Occipital lobe (tissue), 3 donors: ENCODE measurements at places on chromosomes 2 and 18.
A peak's percentile ranks its signal among the peaks of the same experiment; 100 is the strongest.

DNA sequence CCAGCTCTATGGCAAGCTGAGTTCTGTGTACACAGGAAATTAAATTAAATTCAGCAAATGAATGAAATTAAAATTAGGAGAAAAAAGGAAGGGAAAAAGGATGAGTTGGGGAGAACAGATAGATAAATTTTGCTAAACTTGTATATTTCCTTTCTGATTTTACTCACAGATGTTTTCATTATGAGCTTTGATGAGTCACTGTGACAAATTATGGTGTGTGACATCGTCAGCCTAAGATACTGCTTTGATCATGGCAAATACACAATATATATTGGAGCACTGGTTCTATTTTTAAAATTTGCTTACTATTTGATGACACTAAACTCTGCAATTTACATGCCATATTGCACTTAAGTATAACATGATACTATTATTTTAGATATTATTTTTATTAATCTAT is 464.6 kb upstream of the SPHKAP start:
- no peak for DNase-seq

- no peak for DNase-seq
Observed at GRCh38 chr2:147076634-147077033, 768.2 kb upstream of the ACVR2A start.

- no peak for DNase-seq
Observed at GRCh38 chr2:39154944-39155343, 34.1 kb upstream of the SOS1 start.

- DNase-seq: no peak
Observed at GRCh38 chr2:132871831-132872230, 201.8 kb upstream of the LYPD1 start.

DNA sequence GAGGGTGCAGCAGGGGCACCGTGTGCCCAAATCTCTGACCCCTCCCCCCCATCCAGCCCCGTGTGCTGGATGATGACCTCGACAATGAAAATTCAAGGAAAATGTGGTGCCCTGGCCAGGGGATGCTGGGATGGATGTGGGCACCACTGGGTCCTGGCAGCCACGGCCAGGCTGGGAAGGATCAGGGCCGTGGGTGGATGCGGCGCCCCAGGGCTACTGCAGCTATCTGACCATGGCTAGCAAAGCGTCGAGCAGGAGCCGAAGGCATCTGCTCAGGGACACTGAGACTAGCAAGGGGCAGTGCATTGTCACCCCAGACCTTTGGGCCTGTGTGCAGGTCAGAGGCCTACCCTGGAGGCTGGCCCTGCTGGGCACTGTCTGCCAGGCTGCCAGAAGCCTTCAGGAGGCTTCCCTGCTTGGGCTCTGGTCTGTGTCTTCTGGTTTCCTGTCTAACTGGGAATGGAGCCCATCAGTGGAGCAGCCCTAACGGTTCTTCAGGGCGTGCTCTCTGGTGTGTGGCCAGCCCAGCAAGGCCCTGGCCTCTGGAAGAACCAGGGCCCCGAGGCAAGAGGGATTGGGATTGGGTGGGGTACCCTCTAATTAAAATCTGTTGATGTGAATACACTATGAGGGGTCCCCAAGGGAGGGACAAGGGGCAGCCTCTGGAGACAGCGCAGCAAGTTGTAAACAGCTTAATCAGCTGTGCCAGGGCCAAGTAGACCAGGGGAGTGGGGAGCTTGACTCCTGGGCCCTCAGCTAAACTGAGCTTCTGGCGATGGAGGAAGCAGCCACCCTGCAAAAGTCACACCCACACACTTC is 98.0 kb downstream of the STPG4 start:
- no peak for DNase-seq

GRCh38 chr2:157813467-157813866 is 62.7 kb downstream of the ACVR1 start:
- DNase-seq: no peak

DNA sequence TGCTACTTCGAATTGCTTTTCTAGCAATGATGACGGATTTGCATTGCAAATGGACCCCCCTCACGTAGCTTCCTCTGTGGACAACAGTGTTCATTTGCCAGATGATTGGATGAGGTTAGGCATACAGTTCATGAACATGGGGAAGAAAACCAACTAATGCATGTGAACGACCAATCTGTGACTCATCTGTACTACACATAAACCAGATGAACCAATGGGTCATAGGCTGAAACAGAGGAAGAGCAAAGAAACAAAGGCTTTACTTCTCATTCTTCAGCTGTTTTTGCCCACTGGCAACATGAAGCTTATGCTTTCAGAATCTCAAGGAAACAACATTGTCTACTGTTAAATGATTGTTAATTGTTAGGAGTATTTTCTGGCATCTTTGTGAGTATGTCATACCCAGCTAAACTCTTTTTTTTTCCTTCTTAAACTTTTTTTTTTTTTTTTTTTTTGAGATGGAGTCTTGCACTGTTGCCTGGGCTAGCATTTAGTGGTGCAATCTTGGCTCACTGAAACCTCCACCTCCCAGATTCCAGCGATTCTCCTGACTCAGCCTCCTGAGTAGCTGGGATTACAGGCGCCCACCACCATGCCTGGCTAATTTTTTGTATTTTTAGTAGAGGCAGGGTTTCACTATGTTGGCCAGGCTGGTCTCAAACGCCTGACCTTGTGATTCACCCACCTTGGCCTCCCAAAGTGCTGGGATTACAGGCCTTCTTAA is 35.5 kb downstream of the EFEMP1 start:
- DNase-seq: no peak

- DNase-seq: peak; percentile 23
Observed at GRCh38 chr2:120287183-120288015, 34.7 kb downstream of the RALB start.

DNA sequence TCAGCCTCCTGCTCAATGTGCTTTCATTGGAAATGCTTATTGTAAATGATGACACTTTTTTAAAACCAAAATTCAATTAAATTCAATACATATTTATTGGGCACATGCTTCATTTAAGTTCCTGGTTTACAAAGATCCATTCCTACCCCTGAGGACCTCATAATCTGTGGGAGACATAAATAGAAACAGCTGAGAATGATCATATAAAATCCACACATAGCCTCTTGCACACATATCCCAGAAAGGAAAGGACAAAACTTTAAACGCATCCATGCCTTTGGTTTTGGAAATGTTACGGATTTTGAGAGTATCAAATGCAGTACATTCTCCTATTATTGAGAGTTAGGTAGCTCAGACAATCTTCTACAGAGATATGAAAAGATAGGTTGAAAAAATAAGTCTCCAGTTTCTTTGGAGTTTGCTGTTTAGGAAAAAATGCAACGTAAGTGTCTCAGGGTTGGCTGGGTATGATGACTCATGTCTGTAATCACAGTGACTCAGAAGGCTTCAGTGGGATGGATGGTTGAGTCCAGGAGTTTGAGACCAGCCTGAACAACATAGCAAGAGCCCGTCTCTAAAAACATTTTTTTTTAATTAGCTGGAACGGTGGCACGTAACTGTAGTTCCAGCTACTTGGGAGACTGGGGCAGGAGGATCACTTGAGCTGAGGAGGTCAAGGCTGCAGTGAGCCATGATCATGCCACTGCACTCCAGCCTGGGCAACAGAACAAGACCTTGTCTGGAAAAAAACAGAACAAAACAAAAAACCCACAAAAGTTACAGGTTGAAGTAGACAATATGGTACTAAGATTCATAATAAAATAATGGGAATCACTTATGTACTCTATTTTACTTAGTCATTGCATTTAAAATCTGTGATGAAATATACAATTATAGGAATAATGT is 3.9 kb upstream of the PRELID3A start:
- no peak for DNase-seq

DNA sequence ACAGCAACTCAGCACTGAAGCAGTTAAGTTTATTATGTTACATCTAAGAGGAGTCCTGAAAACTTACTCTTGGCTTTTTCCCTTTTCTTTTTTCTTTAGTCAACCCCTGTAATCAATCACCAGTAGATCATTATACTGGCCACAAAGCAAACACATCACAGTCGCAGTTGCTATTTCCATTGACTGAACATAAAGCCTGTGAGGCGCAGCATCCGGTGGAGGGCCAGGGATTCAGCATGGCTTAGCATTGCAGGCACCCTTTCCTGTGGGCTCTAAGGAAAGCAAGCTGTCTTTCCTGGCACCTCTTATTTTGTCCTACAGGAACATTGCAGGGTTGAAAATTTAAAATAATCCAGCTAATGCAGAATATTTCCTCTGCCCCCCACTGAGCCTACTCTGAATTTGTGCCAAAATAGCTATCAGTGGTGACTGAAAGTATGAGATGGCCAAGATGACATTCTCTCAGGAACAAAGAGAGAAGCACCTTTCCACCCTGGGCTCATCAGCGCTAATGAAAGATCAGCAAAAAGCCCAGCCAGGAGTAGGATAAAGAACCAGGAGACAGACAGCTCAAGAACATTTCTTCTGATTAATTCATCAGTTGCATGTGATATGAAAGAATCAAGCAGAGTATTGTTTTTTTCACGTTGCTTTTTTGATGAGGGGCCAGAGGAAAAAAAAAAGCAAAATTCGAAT is 85.3 kb upstream of the SULT1C3 start:
- DNase-seq: no peak

DNA sequence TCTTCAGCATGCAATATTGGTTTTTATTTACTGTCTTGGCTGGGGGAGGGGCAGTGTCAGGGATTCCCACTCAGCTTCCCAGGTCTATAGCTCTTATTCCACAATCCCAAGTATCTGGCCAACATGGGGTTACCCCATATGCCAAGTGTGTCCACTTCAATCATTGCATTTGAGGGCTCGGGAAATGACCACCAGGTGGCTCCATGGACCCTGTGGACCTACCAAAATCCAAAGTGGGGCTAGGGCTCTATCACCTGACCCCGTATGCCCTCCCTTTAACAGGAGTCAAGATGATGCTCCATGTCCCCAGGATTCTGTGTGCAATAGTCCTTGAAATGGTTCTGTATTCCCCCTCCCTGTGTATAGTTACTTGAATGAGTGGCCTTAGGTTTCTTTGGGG is 12.1 kb upstream of the TRAF3IP1 start:
- DNase-seq: no peak

- no peak for DNase-seq
Observed at GRCh38 chr18:47179520-47179919, 3.4 kb upstream of the IER3IP1 start.

DNA sequence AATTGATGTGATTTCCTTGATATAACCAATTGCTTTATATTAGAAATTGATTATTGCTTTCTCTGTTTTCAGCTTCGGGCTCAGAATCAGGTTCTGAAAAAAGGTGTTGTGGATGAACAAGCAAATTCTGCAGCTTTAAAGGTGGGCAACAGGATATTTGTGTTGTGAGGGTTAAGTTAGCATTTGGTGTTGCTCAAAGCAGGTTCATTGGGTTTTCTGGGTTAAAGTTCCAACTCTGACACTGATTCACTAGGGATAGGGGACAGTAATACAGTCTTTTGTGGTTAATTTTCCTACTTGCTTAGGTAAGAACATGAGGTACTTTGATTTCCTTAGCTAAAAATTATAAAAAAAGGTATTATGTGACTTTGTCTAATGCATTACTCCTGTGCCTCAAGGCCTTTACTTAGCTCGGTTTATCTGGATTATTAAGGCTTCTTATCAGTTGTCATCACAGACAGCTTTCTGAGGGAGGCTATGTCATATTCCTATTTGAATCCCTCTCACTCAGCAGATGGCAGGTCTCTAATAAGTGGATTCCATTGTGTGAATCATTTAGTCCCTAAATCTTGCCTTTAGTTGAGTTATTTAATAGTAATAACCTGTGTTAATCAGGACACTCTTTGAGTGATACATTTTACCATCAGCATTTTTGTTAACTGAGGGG is 78.9 kb upstream of the STON1 start:
- no peak for DNase-seq

GRCh38 chr2:210461401-210461800 is 15.2 kb downstream of the LANCL1 start:
- DNase-seq: no peak

GRCh38 chr18:45792506-45793263 is 32.8 kb upstream of the SIGLEC15 start:
- DNase-seq: no peak

DNA sequence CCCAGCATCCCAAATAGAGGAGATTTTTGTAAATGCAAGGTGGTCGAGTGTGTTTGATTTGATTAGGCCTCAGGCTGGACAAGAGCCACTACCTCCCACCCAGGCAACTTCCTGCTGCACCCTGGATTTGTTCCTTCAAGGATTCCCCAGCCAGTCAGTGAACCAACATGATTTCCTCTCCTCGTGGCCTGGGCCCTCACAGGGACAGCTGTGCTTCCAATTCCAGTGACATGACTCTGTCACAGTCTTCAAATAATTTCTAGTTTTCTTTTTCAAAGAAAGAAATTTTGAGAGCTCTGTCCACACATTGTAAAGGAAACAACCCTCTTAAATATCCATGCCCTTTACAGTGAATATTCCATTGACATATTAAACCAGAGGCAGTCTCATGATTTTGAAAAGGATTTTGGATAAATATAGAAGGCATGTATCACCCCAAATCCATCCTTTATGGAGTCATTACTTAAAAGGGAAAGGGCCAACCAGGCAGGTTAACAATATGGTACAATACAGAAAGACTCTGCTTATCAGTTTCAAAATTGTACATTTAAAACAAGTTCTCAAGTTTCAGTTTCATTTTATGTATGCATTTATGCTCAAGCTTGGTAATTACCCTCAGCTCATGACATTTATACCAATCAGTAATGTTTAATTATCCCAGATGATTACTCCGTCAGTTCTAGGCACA is 121.3 kb upstream of the FOSL2 start:
- DNase-seq: no peak

GRCh38 chr18:79942786-79943607 is 8.5 kb downstream of the SLC66A2 start:
- DNase-seq: no peak

GRCh38 chr2:136000502-136000901 is 15.1 kb upstream of the DARS1 start:
- no peak for DNase-seq

DNA sequence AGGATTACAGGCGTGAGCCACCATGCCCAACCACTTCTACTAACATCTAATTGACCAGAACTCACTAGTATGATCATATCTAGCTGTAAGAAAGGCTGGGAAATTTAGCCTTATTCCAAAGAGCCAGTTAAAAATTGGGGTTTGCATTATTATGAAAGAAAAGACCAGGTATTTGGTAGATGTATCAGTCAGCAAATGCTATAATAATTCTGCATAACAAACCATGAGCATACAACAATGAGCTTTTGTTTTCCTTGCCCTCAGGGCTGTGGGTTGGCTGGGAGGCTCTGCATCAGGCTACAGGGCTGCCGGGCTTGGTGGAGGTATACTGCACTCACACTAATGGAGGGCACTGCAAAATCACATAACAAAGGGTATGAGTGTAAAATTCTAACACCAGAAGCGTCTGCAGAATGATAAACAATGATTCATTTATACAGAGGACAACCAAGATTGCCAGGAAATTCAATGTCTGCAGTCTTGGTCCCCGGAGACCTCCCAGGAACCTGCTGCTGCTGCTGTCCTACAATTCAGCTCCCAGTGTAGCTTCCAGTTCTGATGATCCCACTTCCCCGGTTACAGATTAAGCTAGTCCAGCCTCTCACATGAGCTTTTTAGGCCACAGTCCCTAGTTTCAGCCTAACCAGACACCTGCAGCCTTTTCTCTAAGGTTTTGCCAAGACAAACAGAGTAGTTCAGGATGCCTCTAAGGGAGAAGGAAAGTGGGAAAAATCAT is 32.2 kb upstream of the ST3GAL5 start:
- DNase-seq: no peak
